ENCODE measurements at places on chromosomes 3 and 15.

DNA sequence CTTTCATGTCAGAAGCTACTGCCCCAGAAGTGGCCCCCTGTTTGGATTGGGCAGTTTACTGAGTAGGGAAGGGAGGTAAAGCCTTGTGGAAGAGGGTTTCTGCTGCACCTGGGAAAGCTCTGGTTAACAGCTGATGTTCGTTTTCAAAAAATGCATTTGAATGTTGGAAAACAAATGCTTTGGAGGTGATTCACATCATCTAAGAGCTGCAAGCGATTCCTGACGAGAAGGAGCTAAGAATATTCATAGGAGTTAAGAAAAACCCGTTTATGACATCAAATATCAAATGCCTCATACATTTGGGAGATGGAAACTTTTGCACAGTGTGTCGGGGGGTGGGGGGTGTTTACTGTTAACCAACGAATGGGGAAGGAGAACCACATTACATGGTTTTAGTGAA lies 183.8 kb upstream of the NR2F2 start:
- DNase-seq, result no peak

- DNase-seq, result no peak
Observed at GRCh38 chr3:56903231-56903782, 101.6 kb upstream of the ARHGEF3 start.

- peak; percentile 45 for DNase-seq
Observed at GRCh38 chr3:139302084-139302800, 41.6 kb upstream of the MRPS22 start.

GRCh38 chr15:69853544-69853951 lies 244.2 kb downstream of the TLE3 start:
- DNase-seq, result no peak

GRCh38 chr3:126850370-126851085 lies 132.4 kb upstream of the PLXNA1 start:
- no peak for DNase-seq

- DNase-seq, result no peak
Observed at GRCh38 chr3:63654931-63655330, 2.5 kb downstream of the SNTN start.

DNA sequence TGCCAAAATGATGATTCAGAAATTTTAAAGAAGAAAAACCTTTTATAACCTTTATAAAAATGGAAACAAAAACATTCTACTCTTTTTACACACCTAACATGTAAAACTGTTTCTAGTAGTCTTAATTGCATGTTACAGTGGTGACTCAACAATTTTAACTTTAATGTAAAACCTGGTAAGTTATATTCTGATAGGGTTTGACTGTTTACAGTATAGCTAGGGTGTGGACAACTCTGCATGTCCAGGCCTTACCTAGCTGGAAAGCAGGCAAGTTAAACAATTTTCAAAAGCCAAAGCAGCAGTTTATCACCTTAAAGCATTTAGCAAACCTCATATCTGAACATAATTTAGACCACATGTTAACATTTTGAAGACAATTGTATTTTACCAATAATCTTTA lies 328.5 kb downstream of the NEK10 start:
- DNase-seq, result no peak

DNA sequence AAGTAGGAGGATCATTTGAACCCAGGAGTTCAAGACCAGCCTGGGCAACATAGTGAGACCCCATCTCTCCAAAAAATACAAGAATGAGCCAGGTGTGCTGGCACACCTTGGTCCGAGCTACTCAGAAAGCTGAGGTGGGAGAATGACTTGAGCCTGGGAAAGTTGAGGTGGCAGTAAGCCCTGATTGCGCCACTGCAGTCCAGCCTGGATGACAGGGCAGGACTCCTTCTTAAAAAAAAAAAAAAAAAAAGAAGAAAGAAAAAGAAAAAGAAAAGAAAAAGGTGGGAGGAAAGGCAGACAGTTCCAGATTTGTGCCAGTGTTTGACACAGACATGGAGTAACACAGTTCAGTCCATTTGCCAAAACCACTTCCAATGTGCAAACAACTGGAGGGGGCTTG lies 75.7 kb downstream of the ATP10A start:
- DNase-seq, result no peak

DNA sequence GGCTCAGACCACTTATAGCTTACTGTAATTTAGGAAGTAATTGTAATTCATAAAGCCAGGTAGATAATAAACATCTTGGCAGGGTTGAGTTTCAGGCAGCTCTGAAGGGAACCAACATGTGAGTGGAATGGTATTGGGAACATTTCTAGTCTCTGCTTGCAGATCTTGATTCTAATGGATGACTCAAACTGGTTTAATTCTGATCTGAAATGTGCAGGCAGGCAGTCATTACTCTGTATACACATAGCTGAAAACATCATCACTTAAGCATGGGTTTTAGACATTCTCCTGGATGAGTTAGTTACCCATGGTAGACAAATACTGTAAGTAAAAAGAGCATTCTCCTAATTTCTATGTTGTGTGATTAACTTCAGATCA lies 317.0 kb upstream of the TPRG1 start:
- DNase-seq, result no peak

DNA sequence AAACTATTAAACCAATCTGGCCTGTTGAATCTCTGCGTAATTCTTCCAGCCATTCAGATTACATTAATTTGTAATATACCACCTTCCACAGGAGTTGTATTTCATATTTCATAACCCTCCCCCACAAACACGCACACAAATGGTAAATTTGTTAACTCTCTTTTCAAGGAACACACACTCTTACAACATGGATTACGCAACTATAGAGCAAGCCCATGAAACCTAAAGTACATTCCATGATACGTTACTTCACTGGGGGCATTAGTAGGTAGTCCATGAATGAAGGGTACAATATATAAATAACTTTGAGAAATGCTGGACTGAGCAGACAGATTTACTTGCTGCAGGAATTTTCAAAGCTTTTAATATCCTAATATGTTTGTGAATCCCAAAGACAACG lies 65.0 kb downstream of the TRIM69 start:
- peak; percentile 19 for DNase-seq

- DNase-seq, result peak; percentile 10
Observed at GRCh38 chr3:183108001-183108449, 8.7 kb upstream of the MCCC1 start.

- DNase-seq, result no peak
Observed at GRCh38 chr15:75902129-75902557, 1.5 kb upstream of the FBXO22 start.

- DNase-seq, result no peak
Observed at GRCh38 chr15:80310776-80311175, 58.8 kb upstream of the CTXND1 start.

DNA sequence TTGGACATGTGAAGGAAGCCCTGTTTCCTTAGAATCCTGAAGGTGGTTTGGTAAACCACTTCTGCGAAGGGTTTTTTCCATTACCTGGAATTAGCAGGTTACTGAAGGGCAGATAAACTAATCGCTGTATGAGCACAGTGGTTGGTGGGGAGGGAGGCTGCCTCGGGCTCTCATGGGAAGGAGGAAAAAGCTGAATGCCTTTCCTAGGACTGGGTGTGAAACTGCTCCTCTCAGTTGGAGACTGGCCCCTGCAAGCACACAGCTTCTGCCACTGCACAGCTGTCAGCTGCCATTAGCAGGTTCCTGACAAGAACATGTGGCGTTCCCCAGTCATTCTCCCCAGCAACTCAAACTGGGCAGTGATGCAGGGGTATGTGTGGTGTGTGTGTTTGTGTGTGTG lies 376.3 kb downstream of the GAP43 start:
- no peak for DNase-seq

DNA sequence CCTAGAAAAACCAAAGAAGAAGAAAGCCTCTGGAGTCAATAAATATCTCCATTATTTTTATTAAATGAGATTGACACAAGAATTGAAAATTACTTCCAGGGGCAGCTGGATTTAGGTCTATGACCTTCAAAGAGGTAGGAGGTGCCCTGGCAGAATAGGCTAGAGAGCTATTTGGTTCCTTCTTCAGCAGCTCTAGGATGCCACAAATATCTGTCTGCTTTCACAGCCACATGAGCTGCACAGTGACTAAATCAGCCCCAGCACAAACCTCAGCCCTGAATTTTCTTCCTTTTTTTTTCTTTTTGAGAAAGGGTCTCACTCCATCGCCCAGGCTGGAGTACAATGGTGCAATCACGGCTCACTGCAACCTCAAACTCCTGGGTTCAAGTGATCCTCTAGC lies 223.5 kb downstream of the ABHD5 start:
- no peak for DNase-seq

GRCh38 chr3:9183011-9183410 lies 66.4 kb downstream of the SRGAP3 start:
- no peak for DNase-seq

DNA sequence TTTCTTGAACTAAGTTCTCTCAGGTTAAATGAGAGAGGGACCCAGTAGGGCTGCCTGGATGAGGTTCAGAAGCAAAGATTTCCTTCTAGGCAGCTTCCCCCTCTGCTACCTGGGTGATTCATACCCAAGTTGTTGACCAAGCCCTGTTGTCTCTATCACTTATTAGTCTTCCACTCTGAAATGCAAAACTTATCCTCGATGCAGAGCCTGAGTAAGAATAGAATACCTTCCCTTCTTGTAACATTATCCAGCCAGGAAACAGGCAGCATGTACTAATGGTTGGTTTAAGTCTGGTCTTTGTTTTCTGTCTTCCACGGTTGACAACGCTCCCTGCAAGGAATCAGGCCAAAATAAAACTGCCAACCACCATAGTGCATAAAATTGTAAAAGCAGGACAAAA lies 377.3 kb downstream of the MECOM start:
- no peak for DNase-seq

DNA sequence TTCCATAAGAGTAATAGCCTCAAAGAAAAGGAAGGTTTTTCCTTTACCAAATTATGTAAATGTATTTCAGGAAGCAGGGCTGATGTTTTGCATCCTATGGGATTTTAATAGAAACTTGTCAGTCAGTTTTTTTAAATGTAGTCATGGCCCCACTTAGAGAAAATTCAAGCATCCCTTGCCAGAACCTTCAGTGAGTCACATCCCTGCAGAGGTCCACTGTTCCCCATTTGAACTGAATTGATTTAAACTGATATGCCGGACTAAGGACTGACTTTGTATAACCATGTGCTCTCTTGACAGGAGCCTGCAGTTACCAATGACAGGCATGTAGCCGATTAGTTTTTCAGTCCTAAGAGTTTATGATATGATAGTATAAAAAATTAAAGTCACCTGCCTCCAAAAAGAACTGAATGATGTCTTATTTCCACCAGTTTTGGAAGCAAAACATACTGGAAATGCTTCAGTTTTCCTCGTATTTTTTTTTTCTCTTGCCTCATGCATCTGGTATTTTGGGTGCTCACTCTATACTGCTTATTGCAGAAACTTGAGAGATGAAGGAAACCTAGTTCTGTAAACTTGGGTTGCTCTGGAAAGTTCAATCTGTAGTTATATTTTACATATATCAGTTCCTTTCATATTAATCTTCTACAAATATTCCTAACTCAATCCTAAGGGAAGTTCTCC lies 30.7 kb downstream of the LRTM1 start:
- no peak for DNase-seq

DNA sequence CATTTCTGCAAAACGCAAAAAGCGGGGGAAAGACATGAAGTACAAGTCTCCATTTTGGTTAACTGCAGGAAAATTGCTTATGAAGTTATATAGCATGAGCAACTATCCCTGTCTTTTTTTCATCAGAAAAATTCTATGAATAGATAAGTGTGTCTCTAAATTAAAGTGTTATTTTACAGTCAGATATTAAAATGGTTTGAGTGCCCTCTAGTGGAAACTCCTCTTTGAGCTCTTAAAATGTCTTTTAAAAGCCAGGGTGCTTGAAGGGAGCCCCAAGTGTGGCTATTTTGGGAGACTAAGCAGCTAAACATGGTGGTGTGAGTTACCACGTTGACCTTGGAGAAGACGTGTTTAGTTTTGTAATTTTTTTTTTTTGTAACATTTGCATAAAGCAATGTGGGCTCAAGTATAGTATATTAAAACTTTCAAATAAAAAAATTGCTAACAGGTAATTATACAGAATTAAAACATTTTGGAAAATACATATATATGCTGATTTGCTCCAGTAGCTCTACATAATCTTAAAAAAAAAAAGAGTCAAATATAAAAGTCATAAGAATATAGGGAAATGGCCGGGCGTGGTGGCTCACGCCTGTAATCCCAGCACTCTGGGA lies 77.2 kb downstream of the PPP2R3A start:
- peak; percentile 70 for DNase-seq

DNA sequence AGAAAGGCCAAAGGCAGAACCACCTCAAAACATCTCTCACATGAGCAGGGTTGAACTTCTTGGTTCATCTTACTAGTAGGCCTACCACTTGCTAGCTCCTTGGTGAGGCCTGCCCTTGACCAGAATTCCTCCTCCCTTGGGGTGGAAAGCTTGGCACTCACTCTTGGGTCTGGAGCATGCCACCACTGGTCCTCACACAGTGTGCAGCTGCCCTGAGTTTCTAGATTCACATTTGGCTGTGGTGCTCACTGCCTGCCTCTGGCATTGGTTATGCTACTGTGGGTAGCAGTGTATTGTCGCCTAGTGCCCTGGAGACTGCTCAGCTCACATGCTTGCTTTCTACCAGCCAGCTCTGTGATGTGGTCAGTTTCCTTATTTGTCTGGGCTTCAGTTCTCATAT lies 23.7 kb downstream of the OXNAD1 start:
- peak; percentile 44 for DNase-seq

GRCh38 chr15:63893866-63894661 lies 60.3 kb upstream of the HERC1 start:
- DNase-seq, result no peak

DNA sequence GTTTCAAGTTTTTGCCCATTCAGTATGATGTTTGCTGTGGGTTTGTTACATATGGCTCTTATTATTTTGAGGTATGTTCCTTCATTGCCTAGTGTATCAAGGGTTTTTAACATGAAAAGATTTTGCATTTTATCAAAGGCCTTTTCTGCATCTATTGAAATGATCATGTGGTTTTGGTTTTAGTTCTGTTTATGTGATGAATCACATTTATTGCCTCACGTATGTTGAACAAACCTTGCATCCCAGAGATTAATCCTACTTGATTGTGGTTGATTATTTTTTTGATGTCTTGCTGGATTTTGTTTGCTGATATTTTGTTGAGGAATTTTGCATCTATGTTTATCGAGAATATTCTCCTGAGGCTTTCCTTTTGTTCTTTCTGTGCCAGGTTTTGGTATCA lies 39.4 kb downstream of the TMCO5A start:
- DNase-seq, result no peak

GRCh38 chr3:147008886-147009285 lies 397.5 kb downstream of the ZIC4 start:
- DNase-seq, result no peak
